Umbilical cord (tissue), 2 donors: ENCODE measurements at places on chromosomes 5 and 9.
A peak's percentile ranks its signal among the peaks of the same experiment; 100 is the strongest.

DNA sequence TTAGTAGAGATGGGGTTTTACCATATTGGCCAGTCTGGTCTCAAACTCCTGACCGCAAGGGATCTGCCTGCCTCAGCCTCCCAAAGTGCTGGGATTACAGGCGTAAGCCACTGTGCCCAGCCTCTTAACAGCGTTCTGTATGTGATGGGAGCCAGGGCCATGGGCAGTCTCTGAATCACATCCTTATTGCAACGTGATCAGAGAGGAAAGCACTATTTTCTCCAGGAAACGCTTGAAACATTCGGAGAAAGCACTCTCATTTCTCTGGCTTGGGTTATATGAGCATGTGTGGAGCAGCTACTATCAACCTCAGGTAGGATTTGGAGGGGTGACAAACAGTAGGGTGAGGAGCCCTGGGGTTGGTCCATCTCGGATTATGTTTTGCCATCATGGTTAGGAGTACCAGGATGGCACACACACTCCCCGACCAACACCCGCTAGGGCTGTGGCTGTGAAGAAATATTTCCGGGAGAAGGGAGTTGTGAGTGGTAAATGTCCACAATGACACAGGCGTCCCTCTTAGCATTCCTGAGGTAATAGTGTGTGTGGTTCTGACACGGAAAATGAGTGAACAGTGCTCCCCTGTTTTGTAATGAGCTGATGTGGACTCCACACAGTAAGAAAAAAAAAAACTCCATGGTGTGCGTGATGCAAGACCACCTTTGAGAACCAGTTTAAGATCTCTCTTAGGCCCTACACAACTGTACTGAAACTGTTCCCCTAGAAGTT, 406.2 kb upstream of the ZNF608 start:
- DNase-seq: no peak

- no peak for DNase-seq
These were observed 108.7 kb downstream of the SNCAIP start for GRCh38 chr5:122420537-122421236.

- peak; percentile 45 for DNase-seq
These were observed 1.2 kb downstream of the UHRF2 start for GRCh38 chr9:6414247-6414641.

DNA sequence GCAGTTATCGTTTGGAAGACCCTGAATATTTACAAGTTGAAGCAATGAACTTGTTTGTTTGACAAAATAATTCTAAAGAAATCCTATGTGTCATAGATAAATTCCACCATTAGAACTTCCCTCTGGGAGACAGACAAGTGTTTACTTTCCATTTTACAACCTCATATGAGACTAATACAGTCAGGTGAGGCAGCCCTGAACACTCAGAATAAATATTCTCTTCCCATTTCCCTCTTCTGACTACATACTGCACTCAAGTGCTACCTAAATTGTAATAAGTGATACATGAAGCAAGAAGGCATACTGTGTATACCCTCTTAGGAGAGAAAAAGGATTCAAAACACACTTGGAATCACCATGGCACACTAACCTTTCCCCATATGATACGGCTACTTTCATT, 6.8 kb downstream of the RASEF start:
- no peak for DNase-seq

GRCh38 chr9:81826517-81826906, 101.7 kb upstream of the SPATA31D4 start:
- no peak for DNase-seq
